GM12865 (cell line): ENCODE measurements at places on chromosomes 3 and 15.

- no peak for DNase-seq
Observed at GRCh38 chr3:67377299-67377698, 277.1 kb downstream of the SUCLG2 start.

- no peak for DNase-seq
Observed at GRCh38 chr15:45180201-45180600, 7.6 kb downstream of the SHF start.

GRCh38 chr3:145448436-145448835 lies 712.5 kb downstream of the PLOD2 start:
- no peak for DNase-seq

DNA sequence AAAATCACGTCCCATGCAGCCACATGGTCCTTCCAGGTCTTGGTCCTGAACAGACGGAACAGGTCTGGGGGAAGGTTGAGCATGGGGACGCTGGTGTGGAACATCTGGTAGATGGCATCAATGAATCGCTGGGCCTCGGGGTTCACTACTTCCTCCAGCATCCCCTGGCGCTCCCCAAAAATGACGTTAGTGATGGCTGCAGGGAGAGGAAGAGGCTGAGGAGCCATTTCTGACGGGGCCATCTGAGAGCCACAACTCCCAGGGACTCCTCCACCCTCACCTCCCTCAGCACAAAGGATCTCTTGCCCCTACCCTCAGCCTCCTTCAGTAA lies 23.7 kb downstream of the CYP11A1 start:
- no peak for DNase-seq
